A549 treated with Hydrocortisone at 1 μM for 4 hours (cell line): ENCODE measurements at places on chromosomes 4 and X. TPM values are rescaled to one million over a fixed set of nuclear protein-coding genes. Genes with fewer than 3 reads are reported as not detected.

TIGD4 gene
- 0.11 to 0.33 TPM (median 0.20 TPM) in 5 replicates for total RNA-seq

RBM3 gene
- total RNA-seq, result 345 to 656 TPM (median 367 TPM) in 5 replicates

OPHN1 gene
- 1.4 to 2.4 TPM (median 1.6 TPM) in 5 replicates for total RNA-seq

MAGEC1 gene
- total RNA-seq, result 0.02 to 0.05 TPM (median 0.02 TPM) in 3 of 5 replicates, not detected in the others

GIMD1 gene
- not detected in 5 replicates for total RNA-seq
